Jurkat, Clone E6-1 (cell line): ENCODE measurements at places on chromosomes 12 and 14.

DNA sequence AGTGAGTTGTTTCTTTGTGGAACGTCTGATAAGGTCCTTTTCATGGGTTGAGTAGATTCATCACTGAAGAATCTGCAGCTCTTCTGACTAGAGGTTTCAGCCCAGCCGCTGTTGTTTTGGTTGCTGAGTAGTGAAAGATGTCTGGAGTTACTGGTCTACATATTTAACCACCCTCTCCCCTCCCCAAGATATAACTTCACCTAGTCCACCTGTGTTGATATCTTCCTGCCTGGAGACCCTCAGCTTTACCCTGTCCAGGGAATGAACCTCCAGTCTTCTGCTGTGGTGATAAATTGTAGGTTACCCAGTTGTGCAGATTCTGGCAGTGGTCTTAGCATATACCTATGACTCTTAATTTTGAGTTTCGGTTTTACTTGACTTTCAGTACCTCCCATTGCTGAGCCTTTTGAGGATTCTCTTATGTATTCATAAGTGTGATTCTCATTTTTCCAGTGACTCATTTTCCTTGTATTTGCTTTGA is 62.9 kb downstream of the CCDC91 start:
- DNase-seq, result no peak

DNA sequence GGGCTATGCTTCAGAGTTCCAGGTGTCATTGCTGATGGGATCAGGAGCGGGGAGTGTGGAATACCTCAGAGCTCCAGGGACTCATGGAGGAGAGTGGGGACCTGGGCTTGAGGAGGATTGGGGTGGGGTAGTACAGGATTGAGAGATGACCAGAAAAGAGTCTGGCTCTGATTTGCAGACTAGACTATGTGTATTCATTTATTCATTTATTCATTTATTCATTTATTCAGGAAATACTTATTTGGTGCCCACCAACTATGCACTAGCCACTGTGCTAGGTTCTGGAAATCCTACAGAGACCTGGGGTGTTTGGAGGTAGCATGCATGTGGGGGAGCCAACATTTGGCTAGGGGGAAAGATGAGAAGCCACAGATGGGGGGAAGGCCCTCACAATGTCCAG is 871 bp upstream of the KRT83 start:
- DNase-seq, result no peak

- no peak for DNase-seq
Measured at GRCh38 chr12:100427078-100427477, 46.6 kb upstream of the NR1H4 start.

- no peak for DNase-seq
Measured at GRCh38 chr14:34775342-34775741, 60.9 kb upstream of the CFL2 start.

DNA sequence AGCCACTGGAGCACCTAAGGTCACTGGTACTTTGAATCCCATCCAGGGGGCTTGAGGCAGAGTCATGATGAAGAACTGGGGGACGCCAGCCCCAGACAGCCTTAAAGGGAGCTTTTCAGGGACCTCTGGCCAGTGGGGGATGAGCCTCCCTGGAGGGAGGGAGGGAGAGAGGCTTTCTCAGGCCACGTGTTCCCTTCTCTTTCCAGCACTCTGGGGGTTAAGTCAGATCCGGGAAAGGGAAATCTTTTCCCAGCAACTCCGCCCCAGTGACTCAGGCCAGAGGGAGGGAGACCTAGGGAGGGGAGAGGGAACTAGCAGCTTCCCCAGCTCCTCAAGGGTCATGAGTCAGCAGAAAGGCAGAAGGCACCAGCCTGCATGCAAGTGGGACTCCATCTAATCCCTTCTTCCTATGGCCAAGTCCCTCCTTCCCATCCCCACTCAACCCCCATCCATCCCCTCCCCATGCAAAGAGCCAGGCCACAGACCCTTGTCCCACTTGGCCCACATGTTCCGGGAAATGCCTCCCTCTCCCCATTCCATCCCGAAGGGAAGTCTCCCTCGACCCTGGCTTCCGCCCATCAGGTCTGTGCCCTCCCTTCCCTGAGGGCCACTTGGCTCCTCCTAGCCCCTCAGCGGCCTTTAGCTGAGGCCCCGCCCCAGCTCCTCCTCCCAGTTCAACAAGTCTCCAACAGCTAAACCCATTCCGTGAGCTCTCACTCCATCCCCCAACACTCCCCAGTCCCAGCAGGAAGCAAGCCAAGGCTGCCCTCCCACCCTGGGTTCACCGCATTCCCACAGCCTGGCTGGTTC is 5.6 kb downstream of the TNFRSF1A start:
- peak; percentile 83 for DNase-seq

DNA sequence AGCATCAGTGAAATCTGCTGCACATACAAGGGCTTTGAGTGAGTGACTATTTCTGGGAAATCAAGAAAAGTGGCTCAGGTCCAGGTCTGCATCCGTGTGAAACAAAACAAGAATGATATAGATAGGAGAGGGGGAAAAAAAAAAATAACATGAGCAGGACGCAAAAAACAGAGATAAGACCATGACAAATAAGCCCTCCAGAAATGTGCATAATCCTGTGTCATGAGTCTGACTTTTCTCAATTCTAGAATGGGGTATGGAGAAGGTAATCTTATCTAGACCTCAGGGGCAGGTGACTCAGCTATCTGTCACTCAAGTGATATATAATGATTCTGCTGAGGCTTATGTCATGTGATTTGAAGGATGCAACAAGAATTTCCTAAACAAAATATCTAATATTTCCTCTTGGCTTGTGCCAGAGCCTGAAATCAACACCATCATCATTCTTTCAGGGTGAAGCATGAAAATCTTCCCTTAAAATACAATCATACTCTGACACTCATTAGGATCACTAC is 250.0 kb downstream of the PHLDA1 start:
- no peak for DNase-seq

DNA sequence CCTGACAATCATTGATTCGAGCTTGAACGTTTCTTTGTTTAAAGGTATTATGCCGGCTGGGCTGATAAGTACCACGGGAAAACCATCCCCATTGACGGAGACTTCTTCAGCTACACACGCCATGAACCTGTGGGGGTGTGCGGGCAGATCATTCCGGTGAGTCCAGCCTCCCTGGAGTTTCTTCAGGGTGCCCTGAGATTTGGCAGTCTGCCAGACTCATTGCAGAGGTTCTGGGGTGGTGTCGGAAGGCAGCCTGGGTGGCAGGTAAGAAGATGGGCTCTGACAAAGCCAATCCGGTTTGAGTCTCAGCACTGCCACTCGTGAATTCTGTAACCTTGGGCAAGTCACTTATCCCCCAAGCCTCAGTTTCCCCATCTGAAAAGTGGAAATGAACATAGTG is 23.0 kb downstream of the ALDH2 start:
- no peak for DNase-seq

- no peak for DNase-seq
Measured at GRCh38 chr12:78420991-78421390, 443.6 kb upstream of the SYT1 start.

DNA sequence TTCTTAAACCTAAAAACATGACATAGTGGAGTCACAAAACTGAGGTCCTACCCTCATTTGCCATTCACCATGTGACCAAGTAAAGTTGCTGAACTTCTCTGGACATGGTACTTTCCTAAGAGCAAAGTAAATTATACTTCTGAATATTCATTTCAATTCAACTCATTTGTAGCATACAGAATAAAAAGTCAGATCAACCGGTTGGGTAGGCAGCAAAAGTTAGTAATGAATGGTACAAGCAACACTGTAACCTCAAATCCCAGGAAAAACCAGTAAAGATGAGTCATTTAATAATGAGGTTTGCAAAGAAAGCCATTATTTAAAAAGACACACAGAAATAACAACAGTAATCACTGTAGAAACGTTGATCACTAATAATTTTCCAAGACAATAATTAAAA is 8.7 kb downstream of the POLE2 start:
- DNase-seq, result no peak

DNA sequence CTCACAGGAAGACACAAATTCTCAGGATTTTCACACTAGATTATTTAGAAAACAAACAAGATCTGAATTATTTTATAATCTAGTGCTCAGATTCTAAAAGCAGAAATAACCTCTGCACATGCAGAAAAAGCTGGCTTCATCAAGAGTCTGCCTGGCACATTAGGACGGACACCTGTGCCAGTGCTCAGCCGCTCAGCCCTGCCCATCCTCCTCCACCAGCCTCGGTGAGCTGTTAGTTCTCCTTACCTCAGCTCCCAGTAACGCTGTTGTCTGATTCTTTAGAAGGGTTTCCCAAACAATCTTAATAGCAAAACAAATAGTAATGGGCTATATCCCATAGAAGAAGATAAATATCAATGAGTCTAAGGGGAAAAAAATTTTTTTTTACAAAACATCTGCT is 27.7 kb downstream of the DUSP16 start:
- DNase-seq, result no peak

DNA sequence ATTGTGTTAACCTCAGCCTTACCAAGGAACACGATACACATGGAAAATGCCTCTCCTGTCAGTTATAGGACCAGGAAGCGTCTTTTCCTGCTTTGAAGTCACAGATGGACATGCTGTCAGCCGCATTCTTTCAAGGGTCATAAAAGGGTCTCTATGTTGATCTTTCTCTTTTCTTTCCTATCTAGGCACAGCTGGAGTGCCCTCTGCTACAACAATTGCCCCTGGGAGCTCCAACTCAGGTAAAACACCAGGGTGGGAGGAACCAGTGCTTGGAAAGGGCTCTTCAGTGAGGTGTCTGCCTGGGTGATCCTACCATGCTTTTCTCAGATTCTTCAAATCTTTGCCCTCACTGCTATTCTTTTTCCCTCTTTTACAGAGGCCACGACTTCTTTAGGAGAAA is 157.4 kb upstream of the CNTN1 start:
- DNase-seq, result no peak

DNA sequence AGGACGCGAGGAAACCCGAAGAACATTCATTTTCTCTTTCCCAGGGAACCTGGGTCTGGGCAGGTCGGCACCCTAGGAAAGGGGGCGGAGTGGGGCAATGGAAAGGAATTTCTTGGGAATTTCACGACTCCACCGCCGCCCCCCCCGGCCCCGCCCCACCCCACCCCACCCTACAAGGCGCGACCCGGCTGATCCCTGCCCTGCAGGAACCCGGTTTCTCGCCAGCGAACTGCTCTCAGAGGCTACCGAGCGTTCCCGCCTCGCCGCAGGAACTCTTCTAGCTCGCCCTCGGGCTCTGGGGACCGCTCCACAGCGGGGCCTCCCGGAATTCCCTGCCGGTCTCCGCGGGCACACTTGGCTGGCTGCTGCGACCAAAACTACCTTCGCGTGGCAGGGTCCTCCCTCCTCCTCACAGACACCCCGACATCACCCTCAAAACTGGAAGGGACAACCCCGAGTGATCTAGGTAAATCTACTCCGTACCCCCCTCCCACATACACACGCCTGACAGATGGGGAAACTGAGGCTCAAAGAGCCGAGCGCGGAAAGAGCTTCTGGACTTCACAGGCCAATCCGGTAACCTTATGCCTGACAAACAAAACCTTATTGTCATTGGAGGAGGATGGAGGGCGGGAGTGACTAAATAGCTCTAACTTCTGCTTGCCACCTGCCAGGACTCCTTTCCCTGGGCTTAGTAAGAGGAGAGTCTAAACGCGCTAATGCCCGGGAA is 785 bp upstream of the ACTN1 start:
- DNase-seq, result no peak

DNA sequence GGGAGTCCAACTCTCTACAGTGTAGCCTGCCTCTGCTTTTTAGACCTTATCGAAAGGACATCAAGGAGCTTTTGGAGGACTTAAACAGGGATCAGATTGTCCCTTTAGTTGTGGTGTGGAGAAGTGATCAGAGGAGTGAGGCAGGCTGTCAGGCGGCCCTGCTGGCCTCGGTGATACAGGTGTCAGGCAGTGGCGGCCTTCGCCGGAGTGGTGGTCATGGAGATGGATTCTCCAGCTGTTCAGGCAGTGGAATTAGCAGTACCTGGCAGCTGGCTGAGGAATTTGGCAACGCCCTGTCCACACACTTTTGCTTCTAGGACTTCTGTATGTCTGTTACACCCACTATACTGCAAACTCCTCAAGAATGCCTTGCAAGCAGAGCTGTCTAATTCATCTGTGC is 4.2 kb upstream of the CLMN start:
- DNase-seq, result no peak

DNA sequence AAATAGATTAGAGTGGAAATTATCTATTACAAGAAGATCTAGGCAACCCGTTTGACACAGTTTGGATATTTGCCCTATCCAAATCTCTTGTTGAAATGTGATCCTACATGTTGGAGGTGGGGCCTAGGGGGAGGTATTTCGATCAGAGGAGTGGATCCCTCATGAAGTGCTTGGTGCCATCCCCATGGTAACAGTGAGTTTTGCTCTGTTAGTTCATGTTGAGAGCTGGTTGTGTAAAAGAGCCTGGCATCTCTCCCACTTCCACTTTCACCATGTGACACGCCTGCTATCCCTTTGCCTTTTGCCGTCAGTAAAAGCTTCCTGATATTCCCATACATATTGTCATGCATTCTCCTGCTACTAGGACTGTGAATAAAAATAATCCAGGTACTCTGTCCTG is 66.4 kb upstream of the FLRT2 start:
- DNase-seq, result no peak

- DNase-seq, result no peak
Measured at GRCh38 chr12:79561401-79562132, 129.2 kb downstream of the PAWR start.

- DNase-seq, result no peak
Measured at GRCh38 chr12:77344651-77345050, 279.3 kb upstream of the E2F7 start.

DNA sequence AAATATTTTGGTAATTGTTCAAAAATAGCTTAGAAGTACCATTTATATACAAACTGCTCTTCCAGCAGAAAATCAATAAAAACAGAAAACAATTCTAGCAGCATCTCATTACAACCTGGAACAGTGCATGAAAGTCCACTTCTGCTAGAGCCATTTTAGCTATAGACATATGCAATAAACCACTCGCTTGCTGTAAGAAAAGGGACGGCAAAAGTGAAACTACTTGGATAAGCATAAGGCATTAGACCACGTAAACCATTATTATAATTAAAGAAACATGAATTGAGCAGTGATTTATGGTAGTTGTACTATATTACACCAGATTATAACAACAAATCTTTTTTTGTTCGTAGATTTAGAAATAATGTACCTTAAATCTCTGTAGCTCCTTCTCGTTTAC is 48.7 kb downstream of the LRIG3 start:
- no peak for DNase-seq

DNA sequence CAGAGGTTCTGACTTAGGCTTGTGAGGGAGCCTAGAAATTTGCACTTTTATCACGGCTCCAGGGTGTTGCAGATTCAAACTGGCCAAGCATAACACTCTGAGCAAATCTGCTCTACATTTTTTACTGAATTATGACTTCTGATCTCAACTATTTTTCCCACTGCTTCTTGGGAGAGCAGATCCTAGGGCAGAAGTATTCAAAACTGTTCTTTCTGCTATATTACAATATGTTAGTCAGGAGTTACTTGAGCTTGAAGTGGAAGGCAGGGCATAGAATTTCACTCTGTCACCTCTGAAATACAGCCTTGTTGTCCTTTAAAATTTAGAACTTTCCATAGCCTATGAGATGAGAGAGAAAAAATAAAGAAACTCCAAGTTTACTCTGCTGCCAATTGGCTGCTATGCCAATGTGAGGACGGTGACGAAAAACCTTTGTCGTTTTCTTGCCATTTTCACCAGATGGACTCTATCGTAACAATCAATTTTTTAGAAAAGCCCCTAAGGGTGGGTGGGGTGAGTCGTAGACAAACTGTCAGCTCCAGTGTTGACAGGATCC is 16.4 kb upstream of the KERA start:
- no peak for DNase-seq

GRCh38 chr14:104749111-104749649 is 3.8 kb upstream of the SIVA1 start:
- no peak for DNase-seq

- DNase-seq, result peak; percentile 28
Measured at GRCh38 chr14:94129758-94130414, 482 bp upstream of the IFI27L2 start.
